CD14-positive monocyte (primary cell): ENCODE measurements at places on chromosomes 6 and 20. TPM values are rescaled to one million over a fixed set of nuclear protein-coding genes. Genes with fewer than 3 reads are reported as not detected.

KCNQ5 gene
- not detected for polyA plus RNA-seq

COL11A2 gene
- polyA plus RNA-seq, result not detected

GRCh38 chr6:29552512-29553051 is 7.0 kb downstream of the UBD start:
- H3K36me3 ChIP-seq, result no peaks in the 10 kb centered on the region
- DNase-seq, result peak; percentile 51
- peaks cover 46% of the 10 kb centered on the region for H3K27me3 ChIP-seq
- no peak overlapping the region for H3K4me3 ChIP-seq
- no peak overlapping the region for H3K27ac ChIP-seq
- H3K4me1 ChIP-seq, result peaks cover 16% of the 10 kb centered on the region

- H3K27ac ChIP-seq, result no peak overlapping the region
- no peaks in the 10 kb centered on the region for H3K27me3 ChIP-seq
- H3K36me3 ChIP-seq, result no peaks in the 10 kb centered on the region
- H3K4me3 ChIP-seq, result no peak overlapping the region
- DNase-seq, result no peak
These were observed 156.7 kb downstream of the GRM4 start for GRCh38 chr6:33989016-33989854.

DNA sequence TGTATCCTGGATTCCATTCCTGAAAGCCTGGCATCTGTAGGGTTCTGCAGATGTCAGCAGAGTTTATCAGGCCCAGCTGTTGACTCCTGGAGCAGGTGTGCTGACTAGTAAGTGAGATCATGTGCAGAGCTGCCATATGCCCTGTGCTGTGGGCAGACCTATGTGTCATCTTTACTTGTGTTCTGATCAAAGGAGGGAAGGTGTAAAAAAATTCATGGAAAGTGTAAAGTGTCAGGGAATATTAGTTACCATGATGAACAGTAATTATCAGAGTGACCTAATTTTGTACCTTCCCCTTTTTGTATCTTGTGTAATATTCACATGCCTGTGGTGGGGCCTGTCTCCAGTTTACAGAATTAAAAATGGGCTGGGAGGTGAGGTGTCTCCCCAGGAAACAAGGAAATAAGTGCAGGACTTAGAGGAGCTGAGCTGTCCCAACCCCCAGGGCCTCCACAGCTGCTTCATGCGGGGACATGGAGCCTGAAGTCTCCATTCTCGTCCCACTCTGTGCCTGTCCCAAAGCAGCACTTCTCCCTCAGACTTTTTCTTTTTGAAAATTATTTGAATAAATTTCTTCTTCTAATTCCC is 148.2 kb upstream of the GGTLC1 start:
- no peaks in the 10 kb centered on the region for H3K36me3 ChIP-seq
- no peak overlapping the region for H3K4me3 ChIP-seq
- DNase-seq, result no peak
- H3K4me1 ChIP-seq, result peaks cover 6% of the 10 kb centered on the region
- no peaks in the 10 kb centered on the region for H3K27me3 ChIP-seq

DNA sequence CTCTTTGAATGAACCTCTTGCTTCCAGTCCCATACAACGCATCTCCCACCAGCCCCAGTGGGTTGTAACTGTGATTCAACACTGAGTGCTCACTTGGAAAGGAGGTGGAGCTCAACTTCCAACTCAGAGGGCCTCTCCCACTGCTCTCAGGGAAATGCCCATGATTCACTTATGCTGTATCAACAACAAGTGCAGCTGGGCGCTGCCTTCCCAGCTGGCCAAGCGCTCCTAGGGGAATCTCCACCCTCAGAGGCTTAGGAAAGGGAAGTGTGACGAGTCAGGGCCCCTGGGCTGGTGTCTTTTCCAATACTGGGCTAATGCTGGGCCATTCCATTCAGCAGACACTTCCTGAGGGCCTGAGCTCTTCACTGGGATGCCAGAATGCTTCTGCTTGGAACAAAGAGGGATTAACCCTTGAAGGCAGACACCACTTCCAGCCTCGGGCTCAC is 8.1 kb upstream of the OCSTAMP start:
- H3K27ac ChIP-seq, result no peak overlapping the region
- no peaks in the 10 kb centered on the region for H3K27me3 ChIP-seq
- H3K36me3 ChIP-seq, result no peaks in the 10 kb centered on the region
- no peak overlapping the region for H3K4me3 ChIP-seq

SCUBE3 gene
- not detected for polyA plus RNA-seq

HACE1 gene
- 2.7 TPM for polyA plus RNA-seq

GRCh38 chr6:168270274-168271172 is 49.1 kb downstream of the DACT2 start:
- no peak overlapping the region for H3K27ac ChIP-seq
- no peaks in the 10 kb centered on the region for H3K36me3 ChIP-seq
- H3K4me1 ChIP-seq, result no peaks in the 10 kb centered on the region
- no peak for DNase-seq
- H3K27me3 ChIP-seq, result peaks cover 8% of the 10 kb centered on the region

- DNase-seq, result no peak
- no peak overlapping the region for H3K27ac ChIP-seq
- no peaks in the 10 kb centered on the region for H3K4me1 ChIP-seq
- no peaks in the 10 kb centered on the region for H3K36me3 ChIP-seq
- H3K4me3 ChIP-seq, result no peak overlapping the region
These were observed 9.7 kb upstream of the FBXL4 start for GRCh38 chr6:98957450-98957849.

SMIM8 gene
- 5.9 TPM for polyA plus RNA-seq

DNA sequence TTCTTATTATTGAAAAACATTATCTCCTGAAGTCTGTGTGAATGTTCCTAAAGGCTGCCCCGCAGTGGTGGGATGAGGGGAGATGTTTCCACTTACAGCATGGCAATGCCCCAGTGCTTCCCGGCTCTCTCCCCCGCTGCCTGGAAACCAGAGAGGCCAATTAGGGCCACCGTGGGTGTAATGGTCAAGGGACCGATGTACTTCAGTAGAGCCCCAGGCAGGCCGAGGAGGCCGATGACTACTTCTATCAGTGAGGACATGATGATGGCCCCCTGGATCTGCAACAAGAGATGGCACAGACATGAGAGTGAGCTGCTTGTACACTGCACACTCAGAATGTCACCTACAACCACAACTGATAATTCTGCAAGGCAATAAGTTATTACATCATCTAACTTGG is 117.8 kb downstream of the SLC23A2 start:
- peaks cover 17% of the 10 kb centered on the region for H3K4me1 ChIP-seq
- no peak overlapping the region for H3K27ac ChIP-seq
- no peak for DNase-seq

EIF6 gene
- 222 TPM for polyA plus RNA-seq

DNA sequence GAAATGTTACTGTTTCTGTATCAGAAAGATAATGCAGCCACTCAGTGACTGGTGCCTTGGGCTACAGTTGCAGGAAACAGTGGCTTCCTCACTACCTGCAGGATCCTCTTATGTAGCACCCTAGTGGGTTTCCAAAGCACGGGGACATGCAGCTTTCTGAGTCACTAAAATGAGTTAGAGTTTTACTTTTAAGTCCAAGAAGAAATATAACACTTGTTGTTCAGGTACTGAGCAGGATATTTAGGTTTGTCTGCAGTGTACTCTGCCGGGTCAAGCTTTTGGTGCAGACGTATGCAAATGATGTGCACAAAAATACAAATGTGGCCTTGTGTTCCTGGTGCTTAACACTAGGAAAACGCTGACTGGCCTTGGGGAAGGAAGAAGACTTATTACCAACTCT is 22.0 kb downstream of the ACSS1 start:
- no peak overlapping the region for H3K4me3 ChIP-seq
- DNase-seq, result no peak
- H3K36me3 ChIP-seq, result no peaks in the 10 kb centered on the region
- peaks cover 15% of the 10 kb centered on the region for H3K4me1 ChIP-seq
- no peaks in the 10 kb centered on the region for H3K27me3 ChIP-seq

- H3K36me3 ChIP-seq, result no peaks in the 10 kb centered on the region
- no peaks in the 10 kb centered on the region for H3K27me3 ChIP-seq
- H3K27ac ChIP-seq, result no peak overlapping the region
- H3K4me1 ChIP-seq, result no peaks in the 10 kb centered on the region
These were observed 188.3 kb downstream of the SASH1 start for GRCh38 chr6:148530976-148531375.

CALHM4 gene
- polyA plus RNA-seq, result not detected

DNA sequence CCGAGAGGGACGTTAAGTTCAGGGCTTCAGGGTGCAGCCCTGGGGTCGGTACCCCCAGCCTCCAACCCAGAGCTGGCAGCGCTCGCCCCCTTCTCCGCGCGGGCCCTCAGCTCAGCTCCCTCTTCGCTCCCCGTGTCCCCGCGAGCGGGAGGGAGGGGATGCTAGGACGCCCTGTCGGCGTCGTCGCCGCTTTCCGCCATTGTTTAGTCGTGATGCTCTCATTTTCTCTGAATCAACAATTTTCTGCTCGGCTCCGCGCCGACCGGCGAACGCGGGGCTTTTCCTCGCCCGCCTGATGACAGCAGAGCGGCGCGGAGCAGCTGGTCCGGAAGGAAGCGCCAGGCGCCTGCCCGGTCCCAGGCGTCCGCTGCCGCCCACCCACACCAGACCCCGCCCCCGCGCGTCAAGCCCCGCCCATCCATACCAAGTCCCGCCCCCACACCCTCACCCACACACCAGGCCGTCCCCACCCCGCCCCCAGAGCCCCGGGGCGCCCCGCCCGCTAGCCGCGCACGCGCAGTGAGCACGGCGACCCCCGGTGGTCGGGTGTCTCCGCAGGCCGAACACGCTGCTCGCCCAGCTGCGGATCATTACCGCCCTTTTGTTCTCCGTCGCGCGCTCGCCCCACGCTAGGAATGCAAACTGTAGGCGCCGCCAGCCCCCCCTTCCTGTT is 50.1 kb upstream of the SLC32A1 start:
- peaks cover 45% of the 10 kb centered on the region for H3K27me3 ChIP-seq
- DNase-seq, result peak; percentile 4
- H3K4me3 ChIP-seq, result peak overlapping the region; percentile 73

MAP1LC3A gene
- 2.5 TPM for polyA plus RNA-seq

HAO1 gene
- polyA plus RNA-seq, result not detected in 2 replicates

DNA sequence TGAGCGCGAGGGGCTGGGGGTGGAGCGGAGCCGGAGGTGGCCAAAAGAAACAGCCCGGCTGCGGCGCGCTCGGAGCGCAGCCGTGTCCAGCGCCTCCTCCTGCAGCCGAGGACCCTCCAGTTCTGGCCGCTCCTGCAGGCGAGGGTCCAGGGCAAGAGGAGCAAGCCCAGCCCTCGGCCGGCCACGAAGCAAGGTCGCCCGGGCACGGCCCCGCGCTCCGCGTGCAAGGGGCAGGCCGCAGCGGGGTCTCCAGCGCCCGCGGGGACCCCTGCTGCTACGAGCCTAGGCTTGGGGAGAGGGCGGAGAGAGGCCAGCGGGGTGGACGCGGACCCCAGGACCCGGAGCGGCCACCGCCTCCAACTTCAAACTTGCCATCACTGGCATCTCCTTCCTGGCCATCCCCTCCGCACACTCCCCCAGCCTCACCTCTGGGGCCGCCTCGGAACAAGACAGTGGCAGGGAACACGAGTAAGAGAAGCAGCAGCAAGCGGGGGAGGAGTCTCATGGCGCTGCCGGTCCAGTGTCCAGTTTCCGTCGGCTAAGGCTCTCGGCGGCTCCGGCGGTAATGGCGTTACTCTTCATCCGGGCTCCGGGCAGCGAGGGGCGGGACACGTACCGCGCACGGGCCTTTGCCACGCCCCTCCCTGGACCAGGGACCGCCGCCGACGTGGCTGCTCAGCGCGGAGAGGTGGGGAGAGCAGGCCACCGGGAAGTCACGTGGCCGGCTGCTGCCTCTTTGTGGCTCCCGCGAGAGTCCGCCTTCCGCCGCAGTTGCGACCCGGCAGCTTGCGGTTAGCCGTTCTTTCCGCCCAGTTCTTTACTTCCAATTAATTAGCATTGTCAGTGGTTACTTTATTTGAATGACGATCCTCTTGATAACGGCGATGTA is at the start of gene SSR1:
Gene SSR1 (minus strand): TSS at position 584 of the 889 bp plus-strand sequence. CDS start 79 bp downstream, at position 505.
- H3K36me3 ChIP-seq, result peaks cover 24% of the 10 kb centered on the region
- peak within 1 kb of the TSS; percentile 94 for H3K4me3 ChIP-seq
- no peaks in the 10 kb centered on the region for H3K27me3 ChIP-seq
- H3K4me1 ChIP-seq, result peaks cover 53% of the 10 kb centered on the region
- DNase-seq, result peak; percentile 96
- peak within 1 kb of the TSS; percentile 83 for H3K27ac ChIP-seq

PRPH2 gene
- not detected for polyA plus RNA-seq

DNA sequence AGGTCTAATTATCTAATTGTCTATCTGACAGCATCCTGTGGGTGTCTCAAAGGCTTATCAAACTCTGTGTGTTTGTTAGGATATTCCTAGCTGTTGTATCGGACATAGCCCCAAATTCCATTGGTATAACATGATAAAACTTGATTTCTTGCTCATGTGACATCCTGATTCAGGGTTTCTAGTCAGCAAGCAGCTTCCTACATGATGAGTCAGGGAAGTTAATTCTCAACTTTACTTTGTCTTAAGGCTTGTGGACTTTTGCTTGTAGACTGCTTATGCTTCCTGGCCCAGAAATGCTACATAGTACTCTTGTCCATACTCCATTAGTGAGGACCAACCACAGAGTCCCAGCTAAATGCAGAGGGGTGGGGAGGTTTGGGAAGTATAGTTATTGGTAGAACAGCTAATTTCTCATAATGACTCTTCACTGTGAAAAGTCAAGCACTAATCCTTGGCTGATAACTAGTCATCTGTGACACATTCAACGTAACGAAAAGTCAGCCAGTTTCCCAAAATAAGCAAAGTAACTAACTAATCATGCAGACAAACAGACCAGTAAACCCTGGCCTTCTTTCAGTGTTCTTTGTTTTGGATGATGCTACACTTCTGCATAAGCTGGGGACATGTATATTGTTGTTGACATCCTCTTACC is 25.8 kb downstream of the NKAIN2 start:
- no peak overlapping the region for H3K4me3 ChIP-seq
- no peaks in the 10 kb centered on the region for H3K27me3 ChIP-seq
- DNase-seq, result no peak
- H3K36me3 ChIP-seq, result no peaks in the 10 kb centered on the region
- no peak overlapping the region for H3K27ac ChIP-seq

DNA sequence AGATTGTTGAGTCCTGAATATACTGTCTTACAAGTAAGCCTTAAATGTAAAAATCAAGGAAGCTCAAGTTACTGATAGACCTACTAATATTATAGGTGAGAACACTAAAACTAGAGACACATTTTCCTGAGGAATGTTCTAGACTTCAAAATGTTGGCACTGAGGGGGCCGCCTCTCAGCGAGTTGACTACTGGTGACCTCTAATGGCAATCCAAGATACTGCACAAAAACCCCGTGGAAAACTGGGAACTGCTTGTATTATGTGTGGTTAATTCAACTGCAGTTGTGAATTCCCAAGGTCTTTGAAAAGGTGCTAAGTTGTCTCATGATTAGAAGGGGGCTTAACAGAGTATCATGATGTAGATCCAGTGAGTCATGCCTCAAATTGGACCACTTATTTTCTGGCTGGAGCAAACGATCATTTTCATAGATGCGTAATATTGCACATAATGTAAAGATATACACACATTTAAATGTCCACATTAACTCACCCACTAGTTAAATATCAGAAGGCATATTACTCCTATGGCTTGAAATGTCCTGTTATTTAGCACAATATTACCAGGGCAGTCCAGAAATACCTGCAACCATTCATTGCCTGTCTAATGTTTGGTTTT is 336.2 kb downstream of the FOXA2 start:
- no peaks in the 10 kb centered on the region for H3K27me3 ChIP-seq
- H3K4me3 ChIP-seq, result no peak overlapping the region
- no peak overlapping the region for H3K27ac ChIP-seq
- DNase-seq, result no peak
- H3K36me3 ChIP-seq, result no peaks in the 10 kb centered on the region

GSTA2 gene
- polyA plus RNA-seq, result not detected

GRCh38 chr6:90149280-90149679 is 147.4 kb downstream of the BACH2 start:
- no peak for DNase-seq
- no peak overlapping the region for H3K4me3 ChIP-seq
- no peaks in the 10 kb centered on the region for H3K27me3 ChIP-seq
- no peaks in the 10 kb centered on the region for H3K36me3 ChIP-seq
- no peak overlapping the region for H3K27ac ChIP-seq

GRCh38 chr20:58693226-58694006 is 816 bp downstream of the NPEPL1 start:
- peak overlapping the region; percentile 75 for H3K4me3 ChIP-seq
- no peaks in the 10 kb centered on the region for H3K27me3 ChIP-seq
- H3K27ac ChIP-seq, result peak overlapping the region; percentile 84
- peaks cover 47% of the 10 kb centered on the region for H3K4me1 ChIP-seq
